ENCODE measurements at places on chromosomes 7 and 10.

DNA sequence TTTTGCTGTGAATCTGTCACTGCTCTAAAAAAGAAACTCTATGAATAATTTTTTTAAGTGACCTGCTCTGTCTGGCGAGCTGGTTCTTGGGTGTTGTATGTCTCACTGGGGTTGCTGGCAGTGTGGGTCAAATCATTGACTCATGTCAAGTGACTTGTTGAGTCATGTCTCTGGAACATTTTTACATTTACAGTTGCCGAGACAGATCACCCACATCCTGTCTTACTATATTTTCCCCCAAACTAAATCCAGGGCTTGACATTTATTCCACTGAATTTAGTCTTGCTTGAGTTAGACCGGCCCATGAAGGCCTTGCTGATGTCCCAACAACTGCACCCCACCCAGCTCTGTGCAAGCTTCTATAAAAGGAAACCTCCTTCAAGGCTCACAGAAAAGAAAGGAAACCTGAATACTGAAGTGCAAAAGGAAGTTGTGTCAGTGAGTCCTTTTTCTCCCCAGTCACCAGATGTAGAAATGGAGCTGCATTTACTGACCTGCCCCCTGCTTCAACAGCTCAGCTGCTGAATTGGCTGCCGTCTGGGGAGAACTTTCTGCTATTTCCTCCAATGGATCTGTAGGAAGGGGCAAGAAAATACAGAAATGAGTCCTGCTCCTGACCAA is 290.3 kb downstream of the TNS3 start:
- peak; percentile 84 for DNase-seq

GRCh38 chr7:41336455-41336952 is 366.4 kb downstream of the INHBA start:
- no peak for DNase-seq

GRCh38 chr7:128963327-128963757 is 25.6 kb downstream of the IRF5 start:
- no peak for DNase-seq

GRCh38 chr7:42127232-42127622 is 109.8 kb downstream of the GLI3 start:
- DNase-seq, result no peak

GRCh38 chr7:85509476-85509875 is 322.6 kb upstream of the SEMA3D start:
- DNase-seq, result no peak

Measured in Panc1 (cell line).